ENCODE measurements at places on chromosomes 2 and 18.
A peak's percentile ranks its signal among the peaks of the same experiment; 100 is the strongest.

- DNase-seq, result peak; percentile 48
These were observed 323.9 kb downstream of the SLC8A1 start for GRCh38 chr2:40127890-40128557.

DNA sequence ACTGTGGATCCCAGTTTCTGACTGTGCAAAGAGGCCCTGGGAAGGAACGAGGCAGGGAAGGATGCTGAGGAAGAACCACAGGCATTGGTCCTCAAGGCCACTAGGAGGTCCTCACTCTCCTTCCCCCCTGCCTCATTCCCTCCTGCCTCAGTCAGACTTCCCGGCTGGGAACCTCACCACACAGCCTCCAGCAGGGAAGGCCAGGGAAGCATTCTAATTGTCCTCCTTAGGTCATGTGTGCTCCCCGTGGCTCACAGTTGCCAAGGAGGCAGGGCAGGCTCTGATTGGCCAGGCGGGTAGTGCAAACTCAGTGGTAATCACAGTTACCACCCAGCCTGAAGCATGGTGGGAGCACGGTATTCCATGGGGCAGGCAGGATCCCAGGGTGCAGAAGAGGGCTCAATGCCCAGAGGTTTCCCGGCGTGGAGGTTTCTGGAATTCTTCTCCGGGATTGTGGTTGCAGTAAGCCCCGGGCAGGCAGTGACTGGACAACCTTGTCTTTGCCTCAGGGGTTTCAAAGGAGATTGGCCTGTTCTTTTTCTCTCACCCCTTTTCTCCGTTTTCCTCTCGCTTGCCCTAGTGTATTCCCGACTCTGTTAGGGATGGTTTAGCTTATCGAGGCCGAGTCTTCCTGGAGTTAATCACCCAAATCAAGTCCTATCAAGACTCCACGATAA lies 27.1 kb downstream of the FER1L5 start:
- DNase-seq, result no peak

GRCh38 chr2:69936906-69937305 lies 22.0 kb downstream of the MXD1 start:
- no peak for DNase-seq

DNA sequence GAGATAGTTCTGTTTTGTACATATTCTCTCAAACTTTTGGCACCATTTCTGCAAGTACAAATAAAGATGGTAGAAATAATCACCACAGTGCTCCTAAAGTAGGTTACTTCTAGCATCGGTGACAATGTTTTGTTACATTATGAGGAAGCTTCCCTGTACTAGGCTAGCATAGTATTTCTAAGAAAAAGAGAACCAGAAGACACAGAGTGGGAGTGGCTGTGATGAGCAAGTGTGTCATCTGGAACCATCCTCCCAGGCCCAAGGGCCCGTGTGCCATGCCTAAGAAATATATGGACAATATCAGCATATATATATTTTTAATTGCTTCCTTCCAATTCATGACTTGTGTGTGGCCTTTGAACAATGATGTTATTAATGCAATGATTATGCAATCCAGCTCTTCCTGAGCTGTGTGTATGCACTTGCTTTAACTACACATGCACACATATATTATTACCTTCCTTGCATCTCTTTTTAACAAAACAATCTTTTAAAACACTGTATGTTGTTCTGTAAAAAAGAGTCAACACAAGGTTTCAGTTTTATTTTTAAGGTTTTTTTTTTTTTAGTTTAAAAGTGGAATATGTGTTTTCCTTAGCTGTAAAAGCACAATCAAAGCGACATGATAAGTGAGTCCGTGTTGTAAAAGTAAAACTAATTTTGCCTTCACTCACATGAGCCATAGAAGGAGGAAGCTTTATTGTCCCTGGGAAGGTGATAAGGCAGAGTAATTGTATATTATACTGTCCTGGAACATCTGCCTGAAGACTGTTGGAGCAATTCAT lies 303.9 kb downstream of the ZNF407 start:
- DNase-seq, result no peak

- DNase-seq, result no peak
These were observed 11.0 kb downstream of the RAB11FIP5 start for GRCh38 chr2:73101626-73102256.

GRCh38 chr2:152175012-152175367 lies 573 bp downstream of the STAM2 start:
- DNase-seq, result no peak

DNA sequence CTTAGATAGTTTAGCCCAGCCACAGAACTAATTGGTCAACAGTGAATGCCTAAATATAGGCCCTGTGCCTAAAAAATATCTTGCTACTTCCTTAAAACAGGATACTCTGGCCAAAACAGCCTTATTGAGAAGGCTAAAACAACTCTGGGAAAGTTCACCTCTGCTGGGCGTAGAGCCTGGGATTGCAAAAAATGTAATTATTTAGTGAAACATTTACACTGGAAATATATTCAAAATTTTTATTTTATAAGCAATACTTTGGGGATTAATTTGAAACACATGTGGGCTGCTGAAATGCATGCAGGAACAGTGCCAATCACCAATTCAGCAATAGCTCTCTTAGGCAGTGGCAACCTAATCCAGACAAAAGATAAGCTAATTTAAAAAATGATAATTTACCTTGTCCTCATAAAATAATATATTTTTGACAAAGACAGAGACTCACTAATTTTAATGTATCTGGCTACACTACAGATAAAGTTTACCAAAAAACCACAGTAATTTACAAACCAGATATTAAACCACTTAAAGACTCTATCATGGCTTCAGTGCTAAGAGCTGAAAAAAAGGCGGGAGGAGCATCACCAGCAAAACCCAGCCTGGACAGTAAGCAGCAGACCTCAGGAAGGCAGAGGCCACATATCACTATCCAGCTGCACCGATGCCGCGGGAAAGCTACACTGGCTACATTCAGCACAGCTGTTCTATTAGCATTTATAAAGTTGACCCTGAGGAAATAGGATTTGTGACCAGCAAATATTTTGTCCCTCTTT lies 18.5 kb downstream of the TRAK2 start:
- DNase-seq, result no peak

DNA sequence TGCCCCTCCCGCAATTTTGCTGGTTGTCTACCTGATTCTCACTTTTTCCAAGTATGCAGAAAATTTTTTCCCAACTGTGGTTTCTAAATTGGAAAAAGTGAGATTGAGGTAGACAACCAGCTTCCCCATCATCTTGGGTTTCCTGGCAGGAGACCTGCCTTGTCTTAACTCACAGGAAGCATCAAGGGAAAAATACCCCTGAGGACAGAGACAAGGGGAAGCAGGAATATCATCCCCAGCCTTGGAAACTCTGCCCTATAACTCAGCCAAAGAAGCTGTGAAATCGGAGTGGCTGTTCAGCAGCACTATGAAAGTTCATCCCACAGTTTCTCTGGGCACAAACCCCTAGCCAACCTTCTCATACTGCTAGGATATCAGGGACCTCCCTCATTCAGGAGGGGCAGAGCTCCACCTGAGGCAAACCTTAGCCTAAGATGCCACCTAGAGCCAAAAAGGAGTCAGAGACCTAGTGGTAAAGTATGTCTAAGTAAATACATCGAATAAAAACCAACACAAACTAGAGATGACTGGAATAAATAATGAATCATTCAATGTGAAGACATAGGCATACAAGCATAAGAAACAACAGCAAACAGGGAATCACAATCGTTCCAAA lies 68.2 kb downstream of the ZSWIM2 start:
- peak; percentile 29 for DNase-seq

DNA sequence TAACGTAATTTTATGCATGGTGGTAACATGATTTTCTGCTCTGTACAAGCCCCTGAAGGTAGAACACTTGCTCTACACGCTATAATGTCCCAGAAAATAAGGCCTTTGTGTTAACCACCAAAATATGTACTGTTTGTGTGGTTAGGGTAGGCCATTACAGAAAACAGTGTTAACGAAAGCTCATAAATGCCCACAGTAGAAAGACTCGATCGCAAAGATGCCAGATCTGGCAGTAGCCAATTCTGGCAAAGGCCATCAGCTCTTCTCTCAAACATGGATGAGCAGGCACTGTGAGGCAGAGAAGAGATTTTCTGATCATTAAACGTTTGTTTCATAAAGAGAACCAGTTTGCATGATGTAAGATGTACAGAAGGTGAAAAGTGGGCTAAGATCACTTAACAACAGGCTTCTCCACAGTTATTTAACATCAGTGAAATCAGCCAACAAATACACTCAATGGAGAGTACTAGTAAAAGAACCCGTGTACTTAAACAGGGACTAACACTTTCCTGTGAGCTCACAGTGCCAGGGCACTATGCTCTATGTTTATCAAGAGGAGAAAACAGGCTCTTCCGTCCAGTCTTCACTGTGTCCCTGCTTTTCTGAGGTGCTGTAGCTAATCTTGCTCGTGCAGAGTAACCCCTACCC lies 80.3 kb downstream of the SPRED2 start:
- no peak for DNase-seq

- DNase-seq, result peak; percentile 71
These were observed at the start of gene PIEZO2 for GRCh38 chr18:11149441-11150270. Gene PIEZO2 (minus strand): TSS chr18:11149569. CDS start chr18:11148588, 981 bp downstream.

- no peak for DNase-seq
These were observed 55.9 kb upstream of the SP3 start for GRCh38 chr2:174020926-174021662.

GRCh38 chr2:137879121-137879520 lies 85.2 kb upstream of the HNMT start:
- DNase-seq, result no peak

GRCh38 chr2:169014780-169015179 lies 16.3 kb downstream of the ABCB11 start:
- DNase-seq, result no peak

GRCh38 chr18:63421514-63421913 lies 762 bp downstream of the VPS4B start:
- no peak for DNase-seq

DNA sequence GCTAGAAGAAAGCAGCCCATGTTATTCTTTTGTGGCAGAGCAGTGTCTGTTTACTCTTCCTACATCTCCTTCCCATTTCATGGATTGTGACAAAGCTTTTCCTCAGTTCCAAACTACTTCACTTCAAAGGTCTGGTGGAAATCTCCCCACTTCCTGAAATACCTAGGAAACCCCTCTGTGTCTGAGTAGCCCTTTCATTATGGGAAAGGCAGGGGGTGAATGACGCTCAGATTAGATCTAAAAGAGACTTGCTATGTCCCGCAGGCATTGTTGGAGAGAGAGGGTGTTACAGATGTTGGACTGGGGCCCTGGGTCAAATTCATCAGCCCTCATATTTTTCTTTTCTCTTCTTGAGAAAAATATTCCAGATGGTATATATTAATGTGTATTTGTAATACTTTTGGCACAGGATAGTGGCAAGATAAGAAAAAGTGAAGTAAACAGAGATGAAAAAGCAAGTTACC lies 675.0 kb downstream of the IRS1 start:
- DNase-seq, result no peak

DNA sequence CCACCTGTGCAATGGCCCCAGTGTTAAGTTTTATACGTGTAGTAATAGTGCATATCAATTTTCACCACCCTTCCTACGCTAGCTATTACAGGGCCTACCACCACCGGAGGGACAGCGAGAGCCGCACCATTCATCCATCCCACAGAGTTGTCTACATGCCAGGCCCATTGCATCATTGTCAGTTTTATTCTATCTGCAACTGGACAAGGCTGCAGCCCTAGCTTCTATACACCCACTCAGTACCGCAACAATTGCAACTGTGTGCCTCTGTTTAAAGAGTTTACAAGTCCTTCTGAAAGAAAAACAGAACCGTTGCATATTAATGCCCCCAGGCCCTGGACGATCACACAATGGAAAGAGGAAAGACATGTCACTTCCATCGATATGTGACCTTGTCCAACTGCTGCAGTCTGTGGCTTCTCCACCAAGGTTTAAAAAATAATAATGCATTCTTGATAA lies 58.6 kb downstream of the ZEB2 start:
- peak; percentile 82 for DNase-seq

DNA sequence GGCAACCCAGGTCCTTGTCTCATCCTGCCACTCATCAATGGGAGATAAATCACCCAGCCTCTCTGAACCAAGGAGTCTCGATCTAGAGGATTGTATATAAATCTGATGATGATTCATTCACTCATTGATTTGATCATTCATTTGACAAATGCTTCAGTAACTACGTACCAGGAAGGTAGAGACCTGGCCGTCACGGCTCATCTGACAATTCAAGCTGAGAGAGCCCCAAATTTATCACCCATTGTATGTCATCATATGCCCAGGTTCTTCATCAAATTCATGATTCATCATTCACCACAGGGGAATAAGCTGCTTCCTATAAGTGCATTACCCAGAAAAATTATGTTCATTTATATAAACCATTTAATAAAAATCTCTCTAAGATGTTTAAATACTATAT lies 116.9 kb downstream of the FAM161A start:
- DNase-seq, result no peak

DNA sequence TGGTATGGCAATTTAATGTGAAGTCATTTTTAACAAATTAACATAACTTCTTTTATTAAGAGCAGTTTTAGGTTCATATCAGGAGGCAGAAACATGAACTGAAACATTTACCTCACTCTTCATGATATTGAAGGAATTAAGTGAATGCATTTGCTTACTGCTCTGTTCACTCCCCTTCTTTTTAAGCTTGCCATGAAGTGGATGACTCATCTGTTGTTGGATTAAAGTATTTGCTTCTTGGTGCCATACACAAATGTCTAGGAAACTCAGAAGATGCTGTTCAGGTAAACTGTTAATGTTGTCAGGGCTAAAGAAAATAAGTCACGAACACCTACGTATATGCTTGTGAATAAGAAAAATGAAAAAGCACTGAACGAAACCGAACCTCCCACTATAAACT lies 10.2 kb upstream of the CABYR start:
- DNase-seq, result peak; percentile 55

DNA sequence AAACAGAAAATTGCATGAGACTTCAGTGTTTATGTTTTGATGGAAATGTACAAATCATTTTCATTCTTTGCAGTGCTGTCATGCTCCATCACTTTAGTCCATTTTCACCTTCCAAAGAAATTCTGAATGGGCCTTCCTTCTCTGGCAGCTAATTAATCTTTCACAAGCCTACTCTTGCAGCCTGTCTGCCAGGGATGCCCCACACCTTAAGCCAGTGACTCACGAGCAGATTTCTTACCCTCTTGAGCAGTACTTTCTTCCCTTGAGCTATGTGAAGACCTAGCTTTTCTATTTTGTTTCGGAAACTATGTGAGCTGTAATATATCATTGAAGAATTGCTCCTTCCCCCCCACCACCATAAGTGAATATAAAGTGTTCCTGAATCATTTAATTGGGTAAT lies 404.3 kb upstream of the VWC2L start:
- DNase-seq, result peak; percentile 14

GRCh38 chr2:69946351-69947324 lies 14.8 kb downstream of the ASPRV1 start:
- DNase-seq, result peak; percentile 72

Data from astrocyte of the hippocampus (primary cell).